Neural progenitor cell (in vitro differentiated cells): ENCODE measurements at places on chromosomes 1 and 21.
A peak's percentile ranks its signal among the peaks of the same experiment; 100 is the strongest.

GRCh38 chr1:234476172-234476571 lies 2.8 kb downstream of the TARBP1 start:
- DNase-seq = no peak

DNA sequence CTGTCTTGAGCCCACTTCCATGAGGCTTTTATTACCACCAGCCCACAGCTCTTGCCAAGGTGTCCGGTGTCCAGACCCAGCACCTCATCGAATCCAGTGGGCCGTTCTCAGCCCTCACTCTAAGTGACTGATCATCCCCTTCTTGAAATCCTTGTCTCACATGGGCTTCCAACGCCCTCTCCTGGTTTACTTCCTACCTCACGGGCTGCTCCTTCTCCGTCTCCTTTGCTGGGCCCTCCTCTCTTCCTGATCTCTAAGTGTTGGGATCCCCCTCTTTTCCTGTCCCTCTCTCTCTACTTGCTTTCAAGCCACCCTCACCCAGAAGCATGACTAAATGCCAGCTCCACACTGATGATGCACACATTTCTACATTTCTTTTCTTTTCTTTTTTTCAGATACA lies 9.0 kb upstream of the RHBG start:
- peak; percentile 64 for DNase-seq

DNA sequence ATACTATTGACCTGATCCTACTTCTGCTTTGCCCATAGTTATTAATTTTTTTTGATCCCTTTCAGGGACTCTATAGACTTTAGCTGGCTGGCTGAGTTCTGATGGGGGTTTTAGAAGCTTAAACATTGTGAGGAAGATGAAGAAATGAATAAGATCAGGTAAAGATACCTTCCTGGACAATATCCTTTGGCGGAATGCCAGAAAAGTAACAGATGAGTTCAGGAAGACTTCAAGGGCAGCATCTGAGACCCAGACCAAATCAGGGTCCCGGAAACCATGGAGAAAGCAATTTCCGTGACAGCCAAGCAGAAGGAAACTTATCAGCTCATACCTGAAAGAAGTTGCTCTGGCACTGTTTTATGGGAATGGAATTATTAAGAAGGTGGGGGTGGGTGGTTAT lies 100.4 kb downstream of the XCL2 start:
- no peak for DNase-seq

DNA sequence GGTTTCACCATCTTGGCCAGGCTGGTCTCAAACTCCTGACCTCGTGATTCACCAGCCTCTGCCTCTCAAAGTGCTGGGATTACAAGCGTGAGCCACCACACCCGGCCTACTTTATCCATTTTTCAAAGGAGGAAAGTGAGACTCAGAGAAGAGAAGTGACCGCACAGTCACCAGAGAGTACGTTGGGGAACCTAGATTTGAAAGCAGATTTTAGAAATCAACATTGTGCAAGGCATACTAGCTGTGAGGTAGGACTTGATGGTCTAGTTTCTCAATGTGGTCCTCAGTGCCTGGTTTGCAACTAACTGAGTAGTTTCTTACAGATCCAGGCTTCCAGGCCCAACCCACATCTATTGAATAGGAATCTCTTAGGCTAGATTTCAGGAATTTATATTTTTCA lies 1.7 kb upstream of the PRCC start:
- DNase-seq = no peak
